ENCODE measurements at places on chromosomes 12 and 14.

DNA sequence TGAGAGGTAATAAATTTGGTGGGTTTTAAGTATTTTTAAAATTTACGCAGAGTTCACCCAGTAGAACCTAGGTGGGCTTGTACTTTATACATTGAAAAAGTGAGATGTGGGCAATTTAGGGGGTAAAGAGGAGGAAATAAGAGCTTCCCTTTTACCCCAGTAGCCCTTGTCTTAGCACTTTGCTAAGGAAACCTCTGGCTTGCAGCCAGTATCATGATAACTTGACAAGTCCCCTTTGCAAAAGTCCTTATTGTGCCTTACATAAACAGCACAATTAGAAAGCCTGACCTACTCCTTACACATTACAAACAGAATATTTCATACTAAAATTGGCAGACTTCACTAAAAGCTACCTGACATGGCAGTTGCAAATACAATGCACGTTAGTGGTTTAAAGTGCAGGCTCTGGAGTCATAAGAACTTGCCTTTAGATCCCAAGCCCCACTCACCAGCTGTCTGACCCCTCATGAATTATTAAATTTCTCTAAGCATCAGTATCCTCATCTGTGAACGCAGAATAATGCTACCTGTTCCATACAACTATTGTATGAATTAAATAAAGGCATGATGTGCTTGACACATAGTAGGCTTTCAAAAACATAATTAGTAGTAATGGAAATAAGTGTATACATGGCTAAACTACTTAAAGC is 53.2 kb upstream of the NELL2 start:
- DNase-seq: no peak

- no peak for DNase-seq
Measured at GRCh38 chr14:31036552-31036951, 10.4 kb upstream of the STRN3 start.

DNA sequence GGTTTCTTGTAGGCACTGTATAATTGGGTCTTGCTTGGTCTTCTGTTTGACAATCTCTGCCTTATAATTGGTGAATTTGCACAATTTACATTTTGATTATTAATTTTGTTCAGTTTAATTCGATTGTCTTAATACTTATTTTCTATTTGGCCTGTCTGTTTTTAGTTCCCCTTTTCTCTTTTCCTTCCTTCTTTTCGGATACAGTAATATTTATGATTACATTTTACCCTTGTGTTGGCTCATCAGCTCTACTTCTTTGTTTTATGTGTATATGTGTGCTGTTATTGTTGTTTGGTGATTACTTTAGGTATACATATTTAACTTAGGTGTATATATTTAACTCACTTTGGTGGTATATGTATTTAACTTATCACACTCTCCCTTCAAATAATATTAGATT is 12.8 kb upstream of the BEGAIN start:
- no peak for DNase-seq

GRCh38 chr12:108495054-108495453 is 20.0 kb upstream of the FICD start:
- DNase-seq: peak; percentile 43

DNA sequence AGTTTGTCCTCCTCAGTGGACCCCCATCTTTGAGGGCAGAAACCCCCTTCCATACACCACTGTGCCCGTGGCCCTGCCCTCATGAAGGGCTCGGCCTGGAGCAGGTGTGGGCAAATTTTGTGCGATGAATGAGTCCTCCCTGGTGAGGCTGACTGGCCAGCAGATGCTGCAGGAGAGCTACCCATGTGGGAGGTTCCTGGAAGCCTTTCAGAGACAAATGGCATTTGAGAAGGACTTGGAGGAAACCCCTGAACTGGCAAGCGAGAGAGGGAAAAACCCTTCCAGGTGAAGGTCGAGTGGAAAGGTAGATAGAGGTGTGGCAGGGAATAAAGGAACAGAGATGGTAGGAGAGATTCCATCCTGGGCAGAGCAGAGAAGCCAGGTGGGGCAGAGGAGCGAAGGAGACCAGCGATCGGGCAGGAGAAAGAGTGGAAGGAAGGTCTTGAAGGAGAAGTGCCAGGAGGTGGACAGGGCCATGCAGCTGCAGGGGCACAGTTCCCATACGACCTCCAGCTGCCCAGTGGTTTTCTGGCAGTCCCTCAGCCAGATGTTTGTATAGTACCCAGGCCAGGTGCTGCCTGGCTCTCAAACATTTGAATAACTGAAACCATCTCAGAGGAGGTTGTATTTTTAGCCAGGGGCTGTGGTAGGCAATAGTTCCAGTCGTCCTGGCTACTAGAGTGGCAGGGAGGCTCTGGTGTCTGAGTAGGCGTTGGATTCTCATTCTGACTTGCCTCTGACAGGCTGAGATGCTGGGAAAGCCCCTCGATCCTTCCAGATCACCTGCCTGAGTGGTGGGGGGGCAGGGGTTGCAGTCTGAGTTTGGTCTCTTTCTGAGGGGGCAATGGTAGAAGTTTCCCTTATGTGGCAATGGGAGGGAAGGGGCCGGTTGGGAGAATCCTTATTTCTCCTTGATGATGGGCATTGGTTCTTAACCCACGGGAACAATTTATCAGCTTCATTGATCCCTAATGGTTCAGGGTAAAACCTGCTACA is 40.1 kb downstream of the FBXL14 start:
- no peak for DNase-seq

GRCh38 chr12:68393417-68393816 is 61.3 kb upstream of the MDM1 start:
- DNase-seq: no peak

DNA sequence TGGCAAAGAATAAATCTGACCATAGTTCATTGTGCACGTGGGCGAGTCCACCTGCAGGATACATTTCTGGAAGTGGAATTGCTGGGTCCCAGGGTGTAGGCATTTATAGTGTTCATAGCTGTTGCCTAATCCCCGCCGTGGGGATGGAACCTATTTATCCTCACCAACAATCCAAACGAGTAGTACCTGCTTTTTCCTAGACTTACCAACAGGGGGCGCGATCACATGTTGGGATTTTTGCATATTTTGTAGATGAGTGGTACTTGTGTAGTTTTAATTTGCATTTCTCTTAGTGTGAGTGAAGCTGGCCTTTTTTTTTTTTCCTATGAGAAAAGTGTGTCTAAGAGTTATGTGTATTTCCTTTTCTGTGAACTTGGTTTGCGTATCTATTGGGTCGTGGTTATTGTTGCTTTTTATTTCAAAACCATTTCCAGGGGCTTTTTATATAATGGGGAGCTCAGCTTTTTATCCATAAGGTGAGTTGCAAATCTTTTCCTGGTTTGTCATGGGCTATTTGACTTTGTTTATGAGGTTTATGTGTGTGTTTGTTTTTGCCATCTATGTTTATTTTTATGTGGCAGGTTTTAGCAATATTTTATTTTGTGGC is 67.2 kb downstream of the CCDC92 start:
- peak; percentile 81 for DNase-seq

GRCh38 chr12:26841085-26841484 is 8.1 kb upstream of the ITPR2 start:
- DNase-seq: no peak

DNA sequence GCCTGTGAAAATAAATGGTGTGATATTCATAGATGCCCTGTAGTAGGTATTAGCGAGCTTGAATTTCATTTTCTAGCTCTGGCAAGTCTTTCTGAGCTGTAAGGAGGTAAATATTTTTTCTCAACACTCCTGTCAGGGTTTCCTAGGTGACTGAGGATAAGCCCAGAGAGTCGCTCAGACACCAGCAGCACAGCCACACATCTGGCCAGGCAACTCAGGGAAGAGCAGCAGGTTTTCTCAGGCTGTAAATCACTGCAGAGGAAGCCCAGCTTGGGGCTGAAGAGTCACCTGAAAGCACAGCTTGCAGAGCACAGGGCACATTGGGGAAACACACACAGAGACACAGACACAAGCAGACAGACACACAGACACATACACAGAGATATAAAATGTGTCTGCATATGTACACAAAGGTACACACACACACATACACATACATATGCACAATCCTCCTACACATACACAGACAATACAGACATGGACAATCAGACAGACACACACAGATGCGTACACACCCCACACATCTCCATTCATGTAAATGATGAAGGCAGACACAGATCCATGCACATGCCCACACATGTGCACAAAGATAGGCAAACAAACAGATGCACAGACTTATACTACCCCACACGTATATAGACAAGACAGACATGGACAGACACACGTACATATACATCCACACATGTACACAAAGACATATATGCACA is 232.0 kb upstream of the TMTC1 start:
- no peak for DNase-seq

- DNase-seq: peak; percentile 9
Measured at GRCh38 chr12:4353785-4354208, 25.7 kb downstream of the FGF23 start.

- DNase-seq: no peak
Measured at GRCh38 chr12:3263939-3264922, 187.1 kb downstream of the TSPAN9 start.

DNA sequence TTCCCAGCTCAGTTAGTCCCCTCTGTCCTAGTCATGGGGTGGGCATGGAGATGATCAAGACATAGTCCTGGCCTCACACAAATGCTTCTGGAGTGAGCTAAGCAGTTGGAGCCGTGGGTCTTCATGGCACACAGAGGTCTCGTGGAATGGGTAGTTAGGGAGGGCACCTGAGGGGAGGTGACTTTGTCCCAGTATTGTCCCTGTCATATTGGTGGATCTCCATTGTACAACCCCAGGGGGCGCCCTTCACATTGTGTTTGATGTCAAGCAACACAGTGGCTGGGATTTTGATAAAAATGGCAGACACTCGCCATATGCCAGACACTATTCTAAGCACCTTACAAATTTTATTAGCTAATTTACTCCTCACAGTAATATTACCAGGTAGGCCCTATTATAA is 175.4 kb upstream of the LHX5 start:
- no peak for DNase-seq

GRCh38 chr14:34707722-34708121 is 6.7 kb downstream of the CFL2 start:
- no peak for DNase-seq

DNA sequence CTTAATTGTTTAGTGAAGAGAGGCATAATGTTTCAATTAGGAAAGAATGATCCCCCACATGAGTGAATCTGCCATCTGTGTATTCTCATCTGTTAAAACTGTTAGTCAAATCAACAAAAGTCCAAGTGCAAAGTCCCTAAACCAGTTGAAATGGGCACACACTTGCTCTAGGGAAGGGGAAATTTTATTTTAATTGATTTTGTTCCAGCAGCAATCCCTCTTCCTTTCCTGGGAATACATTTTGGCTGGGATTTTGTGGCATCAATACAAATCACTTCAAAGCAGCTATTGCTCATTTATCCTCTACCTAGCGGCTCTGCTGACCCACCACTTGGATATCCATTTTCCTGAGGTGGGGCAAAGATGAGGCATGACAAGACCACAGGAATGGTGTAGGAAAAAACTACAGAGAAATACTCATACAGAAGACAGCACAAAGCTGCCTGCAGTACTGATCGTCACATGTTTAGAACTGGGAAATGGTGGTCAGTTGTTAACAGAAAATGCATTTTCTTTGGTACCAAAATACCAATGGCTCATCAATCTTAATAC is 9.8 kb upstream of the SSTR1 start:
- DNase-seq: no peak

- peak; percentile 36 for DNase-seq
Measured at GRCh38 chr12:124727264-124727800, 136.3 kb downstream of the SCARB1 start.

GRCh38 chr12:464484-465267 is 4.9 kb downstream of the B4GALNT3 start:
- no peak for DNase-seq

GRCh38 chr12:32515137-32515873 is 115.9 kb downstream of the FGD4 start:
- no peak for DNase-seq

DNA sequence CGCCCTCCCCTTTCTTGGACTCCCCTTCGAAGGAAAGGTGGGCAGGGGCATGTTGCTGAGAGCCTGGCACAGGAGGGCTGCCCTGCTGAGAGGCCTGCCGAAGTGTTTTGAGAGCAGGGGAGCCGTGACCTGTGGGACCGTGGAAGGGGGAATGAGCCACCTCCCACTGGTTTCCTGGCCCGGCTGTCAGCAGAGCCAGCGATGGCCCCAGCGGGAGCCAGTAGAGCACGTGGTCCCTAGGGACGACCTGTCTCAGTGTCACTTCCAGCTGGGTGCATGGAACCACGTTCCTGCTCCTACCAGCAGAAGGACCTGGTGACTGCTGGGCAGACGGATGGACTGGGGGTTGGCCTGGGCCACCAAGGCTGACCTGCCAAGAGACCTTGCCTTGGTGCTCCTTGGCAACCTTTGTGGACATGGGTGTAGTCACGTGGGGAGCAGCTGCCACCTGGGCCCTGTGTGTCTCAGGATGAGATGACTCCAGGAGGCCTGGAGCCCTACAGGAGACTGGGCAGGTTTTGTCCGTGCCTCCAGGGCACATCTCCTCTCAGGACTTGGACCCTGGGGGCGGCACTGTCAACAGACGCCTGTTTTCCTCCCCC is 34.6 kb downstream of the BEGAIN start:
- no peak for DNase-seq

GRCh38 chr14:94598816-94599655 is 13.2 kb upstream of the SERPINA3 start:
- DNase-seq: peak; percentile 99

DNA sequence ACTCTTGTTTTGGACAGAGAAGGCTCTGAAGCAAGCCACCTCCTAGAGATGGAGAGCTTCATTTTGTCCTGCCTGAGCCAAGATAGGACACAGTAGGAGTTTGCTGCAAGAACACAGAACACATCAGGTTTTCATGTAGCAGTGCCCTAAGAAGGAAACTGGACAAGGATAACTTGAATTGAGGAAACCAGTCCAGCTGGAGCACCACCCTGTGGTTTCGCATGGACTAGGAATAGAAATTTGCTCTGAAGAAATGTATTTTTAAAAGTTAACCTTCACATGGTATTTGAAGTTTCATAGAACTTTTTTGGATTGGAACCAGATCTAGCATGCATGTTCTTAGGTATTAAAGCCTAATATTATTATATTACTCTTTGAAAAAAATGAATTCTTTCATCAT is 68.8 kb downstream of the RERG start:
- DNase-seq: peak; percentile 42

GRCh38 chr12:132414634-132415326 is 75.2 kb upstream of the FBRSL1 start:
- peak; percentile 54 for DNase-seq

DNA sequence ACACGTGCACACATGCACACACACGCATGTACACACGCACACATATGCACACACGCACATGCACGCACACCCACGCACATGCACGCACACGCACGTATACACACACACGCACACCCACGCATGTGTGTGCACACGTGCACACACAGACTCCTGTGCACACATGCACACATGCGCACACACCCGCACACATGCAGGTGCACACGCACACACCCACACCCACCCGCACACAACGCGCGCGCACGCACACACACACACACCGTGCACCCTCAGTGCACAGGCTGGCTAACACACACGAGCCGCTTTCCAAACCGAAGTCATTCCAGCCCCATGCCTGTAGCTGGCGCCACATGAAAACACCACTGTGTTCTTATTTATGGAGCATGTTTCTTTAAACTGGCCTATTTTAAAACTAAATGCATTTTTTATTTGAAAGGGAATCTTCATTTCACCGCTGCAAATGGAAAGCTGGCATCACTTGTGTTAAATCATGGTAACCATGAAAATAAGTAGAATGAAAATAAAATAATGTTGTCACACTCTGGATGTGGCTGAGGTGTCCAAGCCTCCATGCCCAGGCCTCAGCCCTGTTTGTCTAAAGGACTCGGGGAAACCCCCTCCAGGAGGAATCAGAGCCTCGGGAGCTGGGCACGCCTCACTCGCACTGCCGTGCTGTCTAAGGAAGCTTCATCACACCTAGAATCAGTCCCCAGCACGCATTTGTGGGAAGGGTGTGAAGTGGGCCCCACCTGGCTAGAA is 45.1 kb downstream of the GALNT9 start:
- DNase-seq: peak; percentile 65
